GM03348 (cell line): ENCODE measurements at places on chromosomes 5 and 9.

DNA sequence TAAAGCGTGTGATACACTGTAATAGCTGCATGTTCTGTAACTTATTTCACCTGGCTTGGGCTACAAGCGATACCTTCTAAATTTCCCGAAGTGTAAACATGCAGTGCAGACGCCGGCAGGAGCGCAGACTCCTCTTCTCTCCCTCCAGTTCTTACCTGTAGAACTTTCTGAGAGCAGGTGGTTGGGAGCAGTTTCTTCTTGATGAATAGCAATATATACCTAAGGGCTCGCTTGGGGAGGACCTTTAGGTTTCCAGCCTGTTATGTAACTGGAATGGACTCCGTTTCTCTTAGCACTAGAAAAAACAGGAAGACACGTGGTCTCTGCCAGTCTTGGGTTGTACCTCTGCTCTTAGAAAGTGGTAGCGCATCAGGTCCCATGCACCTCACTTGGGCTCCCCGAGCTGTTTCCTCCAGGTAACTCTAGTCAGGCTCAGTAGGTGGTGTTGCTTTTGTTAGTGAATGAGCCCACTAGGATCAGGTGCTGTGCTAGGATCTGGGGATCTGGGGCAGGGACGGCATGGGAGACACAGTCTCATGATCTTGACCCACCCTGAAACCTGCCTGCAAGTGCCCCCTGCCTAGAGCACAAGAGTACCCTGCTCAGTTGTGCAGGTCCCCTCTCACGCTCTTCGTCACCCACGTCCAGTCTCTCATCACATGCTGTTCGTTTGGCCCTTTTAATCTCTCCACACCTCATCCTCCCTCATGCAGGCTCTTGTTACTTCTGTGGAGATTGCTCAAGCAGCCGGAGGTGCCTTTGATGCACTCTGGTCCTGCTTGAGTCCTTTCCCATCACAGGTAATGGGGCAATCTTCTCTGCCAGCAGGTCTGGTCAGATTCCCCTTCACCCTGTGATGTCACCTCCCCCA is 2.8 kb downstream of the TENT4A start:
- DNase-seq = no peak

DNA sequence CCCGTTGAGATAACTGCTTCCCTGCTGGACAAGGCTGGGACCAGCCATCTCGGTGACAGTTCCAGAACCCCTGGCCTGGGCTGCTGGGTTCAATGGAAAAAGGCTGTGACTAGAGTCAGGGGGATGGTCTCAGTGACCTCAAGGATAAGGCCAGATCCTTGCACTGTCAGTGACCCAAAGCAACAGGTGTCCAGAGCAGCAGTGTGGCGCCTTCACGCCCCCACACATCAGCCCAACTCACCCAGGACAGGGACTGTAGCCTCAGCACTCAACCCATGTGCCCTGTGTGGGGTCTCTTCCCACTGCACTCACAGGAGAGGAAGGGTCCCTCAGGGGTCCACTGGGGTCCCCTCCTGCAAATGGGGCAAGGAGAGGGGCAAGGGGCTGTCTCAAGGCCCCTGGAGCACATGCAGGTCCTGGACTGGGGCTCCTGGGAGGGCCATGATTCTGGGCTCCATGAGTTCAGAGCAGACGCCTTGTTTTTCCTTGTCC is 698 bp upstream of the LCN2 start:
- no peak for DNase-seq

DNA sequence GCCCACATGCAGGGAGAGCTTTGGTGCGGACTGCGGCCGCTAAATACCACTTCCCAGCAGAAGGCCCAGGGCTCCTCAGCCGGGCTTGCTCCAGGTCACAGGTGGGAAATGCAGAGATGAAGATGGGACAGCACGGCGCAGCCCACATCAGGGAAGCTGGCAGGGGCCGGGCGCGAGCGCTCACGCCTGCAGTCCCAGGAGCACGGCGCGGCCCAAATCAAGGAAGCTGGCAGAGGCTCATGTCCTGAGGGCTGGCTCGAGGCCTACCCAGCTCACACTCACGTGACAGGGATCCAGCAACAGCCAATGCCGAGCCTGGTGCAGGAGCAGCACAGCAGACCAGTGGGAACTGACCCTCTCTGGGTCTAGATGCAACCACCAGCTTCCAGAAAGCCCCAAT is 16.3 kb downstream of the LPCAT1 start:
- no peak for DNase-seq

DNA sequence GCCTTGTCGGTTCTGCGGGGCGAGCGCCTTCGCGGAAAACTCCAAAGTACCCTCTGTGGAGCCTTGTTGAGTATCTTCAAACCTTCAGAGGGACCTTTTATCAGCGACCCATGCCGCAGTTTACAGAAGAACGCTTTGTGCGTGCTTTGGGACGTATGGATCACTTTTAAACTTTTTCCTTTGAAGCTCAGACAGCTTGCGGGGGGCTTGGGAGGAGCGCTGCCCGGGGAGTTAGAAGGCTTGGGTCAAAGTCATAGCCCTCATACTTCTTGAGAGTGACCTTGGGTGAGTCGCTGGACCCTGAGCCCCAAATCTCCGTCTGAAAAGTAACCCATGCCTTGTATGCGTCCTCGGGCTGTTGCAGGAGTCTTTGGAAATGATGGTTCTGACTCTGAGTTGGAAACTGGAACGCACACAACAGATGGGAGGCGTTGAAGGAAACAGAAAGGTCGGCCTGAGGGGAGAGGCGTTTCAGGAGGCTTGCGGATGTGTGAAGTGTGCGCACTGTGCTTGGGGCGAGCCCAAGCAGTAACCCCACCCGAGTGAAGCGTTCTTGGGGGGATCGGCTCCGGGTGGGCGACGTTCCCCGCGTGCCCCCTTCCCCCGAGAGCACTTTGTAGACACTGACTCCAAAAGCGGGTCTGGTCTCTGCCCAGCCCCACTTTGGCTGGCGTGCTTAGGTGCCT is 661 bp upstream of the SLC25A51 start:
- peak; percentile 49 for DNase-seq

DNA sequence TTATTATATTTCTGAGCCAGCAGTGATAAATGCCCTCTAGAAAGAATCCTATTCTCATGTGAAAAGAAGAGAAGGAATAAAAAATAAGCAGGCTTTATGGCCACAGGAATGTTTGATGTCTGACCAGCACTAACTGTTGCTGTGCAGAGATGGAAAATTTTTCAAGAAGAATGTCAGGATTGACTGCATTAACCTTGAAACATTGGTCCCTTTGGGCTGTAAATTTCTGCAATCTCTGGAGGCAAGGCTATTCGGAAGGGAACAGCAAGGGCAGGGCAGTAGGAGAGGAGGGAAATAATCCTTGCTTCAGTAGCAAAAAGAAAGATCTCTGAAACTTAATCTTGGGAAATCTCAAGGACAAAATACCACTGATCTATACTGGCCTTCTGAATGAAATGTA is 415.2 kb downstream of the DNAH5 start:
- DNase-seq = no peak

DNA sequence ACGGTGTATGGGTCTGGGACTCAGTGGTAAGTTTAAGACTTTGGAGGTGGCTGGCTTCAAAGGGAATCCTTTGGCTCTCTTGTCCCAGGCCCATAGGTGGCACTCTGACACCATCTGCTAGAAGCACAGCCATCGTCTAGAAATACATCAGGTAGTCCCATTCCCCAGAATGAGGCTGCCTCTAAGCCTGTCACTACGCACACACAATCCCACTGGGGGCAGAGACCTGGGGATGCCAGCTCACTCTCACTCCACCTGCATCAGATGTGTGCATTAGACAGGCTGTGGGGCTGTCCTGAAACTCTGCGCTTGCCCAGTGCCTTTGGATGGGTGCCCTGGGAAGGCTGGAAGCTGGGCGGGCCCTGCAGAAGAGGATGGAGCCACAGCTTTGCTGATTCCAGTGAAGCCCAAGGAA is 127.5 kb upstream of the PANK3 start:
- DNase-seq = no peak

GRCh38 chr5:25481463-25481862 is 836.7 kb upstream of the CDH10 start:
- no peak for DNase-seq

DNA sequence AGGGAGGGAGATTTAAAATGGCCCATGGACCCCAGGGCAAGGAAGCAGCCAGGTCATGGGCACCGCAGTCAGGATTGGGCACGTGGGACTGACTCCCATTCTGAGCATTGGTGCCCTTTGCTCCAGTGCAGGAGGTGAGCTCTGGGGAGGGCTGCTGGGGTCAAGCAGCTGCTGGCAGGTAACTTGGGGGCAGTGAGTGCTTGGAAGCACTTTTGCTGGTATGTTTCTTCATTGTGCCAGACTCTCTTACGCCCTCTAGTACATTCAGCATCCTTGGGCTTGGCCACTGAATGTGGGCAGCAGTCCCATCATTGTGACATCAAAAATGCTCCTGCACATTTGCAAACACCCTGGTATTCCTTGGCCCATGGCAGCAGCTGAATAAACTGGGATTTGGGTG is 32.7 kb downstream of the PRRC2B start:
- no peak for DNase-seq

DNA sequence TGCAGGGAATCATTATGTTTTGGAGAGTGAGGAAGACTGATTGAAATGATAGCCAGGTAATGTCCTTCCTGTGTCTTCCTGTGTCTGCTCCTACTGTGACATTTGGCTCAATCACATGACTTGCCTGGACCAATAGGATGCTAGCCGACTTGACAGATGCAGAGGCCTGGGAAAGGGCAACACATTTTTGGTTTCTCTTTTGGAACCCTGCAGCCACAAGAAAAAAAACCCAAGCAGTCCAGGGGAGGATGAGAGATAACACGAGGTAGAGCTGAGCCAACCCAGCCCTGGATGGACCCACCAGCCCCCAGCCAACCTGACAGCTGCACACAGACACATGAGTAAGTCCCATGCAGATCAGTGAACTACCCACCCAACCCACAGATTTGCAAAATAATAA is 256.1 kb upstream of the SMARCA2 start:
- no peak for DNase-seq

DNA sequence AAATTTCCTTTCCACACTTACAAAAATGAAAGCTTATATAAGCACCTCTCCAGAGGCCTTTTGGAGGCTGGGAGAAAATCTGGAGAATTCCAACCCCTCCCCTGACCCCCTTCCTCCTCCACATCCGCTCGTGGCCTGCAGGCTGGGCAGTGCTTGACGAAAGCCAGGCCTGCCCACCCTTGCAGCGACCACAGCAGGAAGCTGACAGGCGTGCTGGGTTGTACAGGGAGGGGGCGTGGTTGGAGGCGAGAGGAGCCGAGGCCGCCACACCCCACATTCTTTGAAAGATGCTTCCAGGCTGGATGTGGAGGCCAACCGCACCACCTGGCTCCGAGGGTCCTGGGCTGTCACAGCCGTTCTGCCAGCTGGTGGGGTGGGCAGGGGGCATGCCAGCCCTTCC is 47.8 kb upstream of the IER5L start:
- DNase-seq = peak; percentile 81

- DNase-seq = no peak
These were observed 404.9 kb upstream of the ADAMTS16 start for GRCh38 chr5:4735261-4735660.

DNA sequence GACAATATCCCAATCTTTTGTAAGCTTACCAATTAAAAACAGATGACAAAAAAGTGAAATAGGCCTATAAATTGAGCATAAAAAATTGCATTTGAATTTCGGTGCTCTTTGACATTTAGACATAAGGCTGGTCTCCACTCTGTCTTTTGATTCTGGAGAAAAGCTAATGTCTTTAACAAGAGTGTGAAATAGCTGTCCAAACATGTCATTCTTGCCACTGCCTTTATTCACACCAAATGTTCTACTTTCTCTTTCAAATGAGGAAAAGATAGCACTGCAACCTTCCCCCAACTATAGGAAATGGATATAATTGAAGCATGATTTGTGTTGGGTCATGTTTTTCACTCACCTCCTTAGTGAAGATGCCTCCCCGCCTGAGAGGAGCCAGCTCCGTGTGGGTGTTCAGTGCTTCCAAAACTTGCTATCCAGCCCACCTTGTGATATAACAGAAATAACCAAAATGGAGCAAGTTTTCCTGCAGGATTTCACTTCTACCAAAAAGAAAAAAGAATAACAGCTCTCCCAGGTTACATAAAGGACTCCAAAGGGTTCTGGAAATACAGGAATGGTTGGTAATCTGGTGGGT is 55.2 kb upstream of the STK32A start:
- no peak for DNase-seq

DNA sequence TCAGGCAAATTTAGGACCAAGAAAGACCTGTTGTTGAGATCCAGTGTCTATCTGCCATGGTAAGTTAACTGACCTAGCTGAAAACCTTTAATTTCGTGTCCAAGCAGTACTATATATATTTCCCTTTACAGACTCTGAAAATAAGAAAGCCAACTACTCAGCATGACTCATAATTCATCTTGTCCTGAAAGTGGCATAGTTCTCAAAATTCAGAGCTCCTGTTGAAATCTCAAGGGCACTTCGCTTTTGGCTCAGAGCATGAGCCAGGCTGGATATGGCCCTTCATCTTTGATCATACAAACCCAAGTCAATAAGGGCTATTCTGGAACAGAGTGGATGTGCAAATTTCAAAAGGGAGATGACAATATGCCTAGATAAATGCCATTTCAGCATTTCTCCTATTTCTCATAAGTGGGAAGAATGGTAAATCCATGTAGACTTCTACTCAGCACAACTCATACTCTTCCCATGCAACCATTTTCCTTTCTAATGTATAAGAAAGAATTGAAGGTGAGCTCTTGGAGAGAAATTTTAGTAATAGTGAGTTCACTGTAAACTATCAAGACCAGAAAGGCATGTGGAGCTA is 567.9 kb upstream of the DAB2 start:
- DNase-seq = no peak

DNA sequence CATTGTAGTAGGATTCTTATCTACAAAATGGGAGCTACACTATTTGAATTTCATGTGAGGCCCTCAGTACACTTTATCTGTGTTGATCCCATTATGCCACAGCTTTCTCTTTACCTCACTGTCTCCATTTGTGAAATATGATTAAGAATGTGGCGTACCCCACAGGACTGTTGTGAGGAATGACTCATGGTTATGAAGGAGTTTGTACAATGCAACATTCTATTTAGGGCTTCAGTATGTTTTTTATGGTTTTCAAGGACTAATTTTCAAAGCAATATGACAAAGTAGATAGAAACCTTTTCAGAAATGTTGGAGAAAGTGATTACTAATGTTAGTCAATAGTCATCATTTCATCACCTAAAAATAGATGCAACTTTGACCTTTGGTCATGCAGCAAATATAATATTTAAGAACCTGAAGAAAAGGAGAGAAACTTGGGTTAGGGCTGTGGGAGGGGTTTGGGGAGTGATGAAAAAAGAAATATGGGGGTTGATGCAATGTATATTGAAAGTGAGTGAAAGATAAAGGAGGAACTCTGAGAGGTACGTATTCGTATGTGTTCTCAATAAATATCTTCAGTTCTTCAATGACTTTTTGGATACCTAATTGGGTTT is 53.7 kb upstream of the PIP5K1B start:
- DNase-seq = no peak

DNA sequence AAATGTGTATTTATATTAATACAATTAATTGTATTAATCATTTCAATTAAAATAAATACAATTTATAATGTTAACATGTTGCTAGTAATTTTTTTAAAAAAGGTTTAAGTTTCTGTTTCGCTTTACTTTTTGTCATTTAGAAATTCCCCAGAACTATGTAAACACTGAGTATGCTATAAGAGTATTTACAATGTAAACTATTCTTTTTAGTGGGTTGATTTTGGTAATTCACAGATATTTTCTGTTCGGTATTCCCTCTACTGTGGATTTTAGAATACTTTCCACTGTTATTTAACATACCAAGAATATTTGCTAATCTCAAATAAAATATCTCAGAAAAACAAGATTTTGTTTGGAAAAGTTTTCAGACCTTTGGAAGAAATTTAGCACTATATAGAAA is 1564.4 kb downstream of the EFNA5 start:
- DNase-seq = no peak

GRCh38 chr5:170757182-170757601 is 26.3 kb upstream of the GABRP start:
- peak; percentile 48 for DNase-seq

- peak; percentile 65 for DNase-seq
These were observed 334.7 kb downstream of the ACTL7B start for GRCh38 chr9:108521063-108521590.
